Stimulated activated CD4-positive, alpha-beta T cell treated with anti-CD3 and anti-CD28 coated beads, TNF-alpha, amount 100 ng/mL, for 4 hours (primary cell): ENCODE measurements at places on chromosomes 11 and 22.

DNA sequence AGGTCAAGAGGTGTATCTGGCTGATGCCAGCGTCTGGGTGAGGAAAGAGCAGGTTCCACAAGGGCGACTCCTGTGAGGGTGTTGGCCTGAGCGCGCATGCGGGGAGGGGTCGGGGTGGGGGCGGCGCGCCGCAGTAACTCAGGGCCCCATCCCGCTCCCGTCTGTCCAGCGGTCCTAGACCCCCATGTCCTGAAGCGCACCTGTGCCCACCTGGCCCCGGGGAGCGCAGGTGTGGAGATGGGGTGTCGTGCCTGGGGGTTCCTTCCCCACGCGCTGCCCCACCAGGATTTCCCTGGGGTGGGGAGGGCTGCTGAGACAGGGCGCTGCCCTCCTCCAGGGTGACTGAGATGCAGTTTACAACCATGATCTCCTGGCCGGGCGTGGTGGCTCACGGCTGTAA, 20.9 kb downstream of the RNH1 start:
- DNase-seq: no peak

- no peak for DNase-seq
Observed at GRCh38 chr22:35479985-35480550, 60.6 kb upstream of the RASD2 start.

DNA sequence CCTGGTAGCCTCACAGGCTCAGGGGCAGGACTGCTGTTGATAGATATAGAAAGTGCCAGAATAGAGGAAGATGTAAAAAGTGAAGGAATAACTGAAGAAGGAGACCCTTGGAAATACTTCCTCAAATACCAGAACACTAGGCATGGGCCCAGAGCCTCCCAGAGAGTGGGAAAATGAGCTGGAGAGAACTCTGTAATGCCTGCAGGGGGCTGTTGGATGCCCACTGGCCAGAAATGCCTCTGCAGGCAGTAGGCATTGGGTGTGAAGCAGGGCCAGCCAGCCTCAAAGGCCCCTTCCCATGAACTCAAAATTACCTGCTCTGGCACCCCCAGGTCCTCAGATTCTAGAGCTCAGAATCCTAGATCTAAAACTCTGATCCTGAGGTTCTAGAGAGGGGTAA, 15.1 kb downstream of the P2RY2 start:
- no peak for DNase-seq

DNA sequence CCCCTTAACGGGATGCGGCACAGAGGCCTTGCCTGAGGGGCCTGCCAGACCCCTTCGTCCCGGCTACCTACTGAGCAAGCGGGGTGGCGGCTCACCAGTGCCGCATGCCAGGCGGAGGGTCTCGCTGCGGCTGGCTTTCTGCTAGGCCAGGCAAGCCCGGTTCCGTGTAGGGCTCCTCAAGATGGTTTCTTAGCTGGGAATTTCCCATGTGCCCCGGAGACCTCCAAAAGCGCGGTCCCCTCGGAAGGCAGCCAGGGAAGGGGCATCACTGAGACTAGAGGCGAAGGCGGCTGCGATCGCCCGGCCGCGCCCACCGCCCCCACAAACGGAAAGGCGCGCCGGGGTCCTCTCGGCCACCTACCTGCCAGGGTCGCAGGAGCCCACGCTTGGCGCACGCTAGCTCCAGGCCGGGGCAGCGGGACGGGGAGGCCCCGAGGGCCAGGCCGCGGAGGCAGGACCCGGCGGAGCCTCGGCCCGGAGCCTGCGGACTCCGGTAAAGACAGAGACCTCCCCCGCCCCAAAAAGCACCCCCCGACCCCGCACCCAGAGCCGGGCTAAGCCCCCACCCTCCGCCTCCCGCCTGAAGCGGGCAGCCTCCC, 23.8 kb downstream of the MICAL3 start:
- no peak for DNase-seq

DNA sequence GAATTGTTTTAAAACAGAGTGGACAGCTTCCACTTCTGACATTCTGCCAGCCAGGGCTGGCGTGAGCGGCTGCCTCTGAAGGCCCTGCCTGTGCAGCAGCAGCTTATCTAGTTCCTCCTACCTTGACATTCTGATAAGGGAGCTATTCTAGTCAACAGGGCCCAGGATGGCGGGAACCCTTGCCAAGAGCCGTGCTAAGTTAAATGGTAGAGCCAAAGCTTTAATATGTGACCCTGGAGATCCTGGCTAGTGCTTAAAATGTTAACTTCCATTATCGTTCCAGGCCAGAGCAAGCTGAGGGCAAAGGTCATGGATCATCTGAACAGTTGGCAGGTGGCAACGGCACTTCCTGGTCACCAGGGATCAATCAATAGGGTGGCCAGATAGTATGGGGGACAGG, 3.5 kb downstream of the KCNJ5 start:
- no peak for DNase-seq

DNA sequence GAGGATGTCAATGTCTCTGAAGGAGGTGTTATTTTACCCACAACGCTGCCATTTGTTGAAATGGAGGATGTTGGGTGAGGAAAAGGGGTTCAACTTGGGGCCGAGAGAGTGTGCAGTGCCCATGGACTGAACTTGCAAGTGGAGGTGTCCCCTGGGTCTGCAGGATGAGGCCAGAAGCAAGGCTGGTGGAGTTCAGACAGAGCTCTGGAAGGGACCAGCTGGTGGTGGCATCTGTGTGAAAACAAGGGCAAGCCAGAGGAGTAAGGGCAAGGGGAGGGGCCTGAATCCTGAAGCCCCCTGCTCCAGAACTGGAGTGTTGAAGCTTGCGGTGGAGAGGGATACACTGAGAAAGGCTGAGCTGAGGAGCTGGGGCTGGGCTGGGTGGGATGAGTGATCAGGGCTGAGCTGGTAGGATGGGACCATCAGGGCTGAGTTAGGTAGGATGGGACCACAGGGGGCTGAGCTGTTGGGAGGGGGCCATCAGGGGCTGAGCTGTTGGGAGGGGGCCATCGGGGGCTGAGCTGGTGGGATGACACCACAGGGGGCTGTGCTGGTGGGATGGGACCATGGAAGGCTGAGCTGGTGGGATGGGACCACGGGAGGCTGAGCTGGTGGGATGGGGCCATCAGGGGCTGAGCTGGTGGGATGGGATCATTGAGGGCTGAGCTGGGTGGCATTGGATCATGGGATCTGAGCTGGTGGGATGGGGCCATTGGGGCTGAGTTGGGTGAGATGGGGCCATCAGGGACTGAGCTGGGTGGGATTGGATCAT, 13.4 kb upstream of the CTSD start:
- DNase-seq: no peak

- no peak for DNase-seq
Observed at GRCh38 chr11:76736266-76736665, 46.9 kb upstream of the TSKU start.

GRCh38 chr11:123194337-123195187, 486 bp downstream of the CLMP start:
- no peak for DNase-seq
